Ovary (tissue), 10 donors: ENCODE measurements at places on chromosomes 6 and 20. TPM values are rescaled to one million over a fixed set of nuclear protein-coding genes. Genes with fewer than 3 reads are reported as not detected.
A peak's percentile ranks its signal among the peaks of the same experiment; 100 is the strongest.

- DNase-seq: no peak
Observed at GRCh38 chr20:50734730-50735679, 3.6 kb downstream of the PARD6B start.

- no peak for DNase-seq
Observed at GRCh38 chr6:83488861-83489260, 23.5 kb upstream of the PRSS35 start.

GRCh38 chr6:16292432-16292831, 54.0 kb downstream of the GMPR start:
- no peak for DNase-seq

DNA sequence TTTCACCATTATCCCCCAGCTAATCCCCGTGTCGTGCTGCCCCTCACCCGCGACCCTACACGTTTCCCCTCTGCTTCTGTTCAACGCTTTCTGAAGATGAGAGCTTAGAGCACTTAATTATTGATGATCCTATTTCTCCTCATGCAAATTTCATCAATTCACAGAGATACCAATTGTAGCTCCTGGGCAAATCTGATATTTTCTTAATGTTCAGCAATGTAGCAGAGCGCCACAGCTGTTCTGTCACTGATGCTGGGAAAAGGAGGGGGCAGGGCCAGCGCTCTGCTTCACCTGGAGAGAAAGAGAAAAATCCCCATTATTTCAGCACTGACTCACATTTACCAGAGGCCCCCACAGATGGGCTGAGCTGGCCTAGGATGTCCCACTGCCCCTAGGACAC, 121.2 kb downstream of the TTLL2 start:
- no peak for DNase-seq

GRCh38 chr6:32163559-32164258, 686 bp upstream of the EGFL8 start:
- DNase-seq: no peak

GRCh38 chr6:66153247-66153646, 446.2 kb upstream of the EYS start:
- no peak for DNase-seq

- no peak for DNase-seq
Observed at GRCh38 chr6:56314683-56315523, 67.5 kb upstream of the COL21A1 start.

DNA sequence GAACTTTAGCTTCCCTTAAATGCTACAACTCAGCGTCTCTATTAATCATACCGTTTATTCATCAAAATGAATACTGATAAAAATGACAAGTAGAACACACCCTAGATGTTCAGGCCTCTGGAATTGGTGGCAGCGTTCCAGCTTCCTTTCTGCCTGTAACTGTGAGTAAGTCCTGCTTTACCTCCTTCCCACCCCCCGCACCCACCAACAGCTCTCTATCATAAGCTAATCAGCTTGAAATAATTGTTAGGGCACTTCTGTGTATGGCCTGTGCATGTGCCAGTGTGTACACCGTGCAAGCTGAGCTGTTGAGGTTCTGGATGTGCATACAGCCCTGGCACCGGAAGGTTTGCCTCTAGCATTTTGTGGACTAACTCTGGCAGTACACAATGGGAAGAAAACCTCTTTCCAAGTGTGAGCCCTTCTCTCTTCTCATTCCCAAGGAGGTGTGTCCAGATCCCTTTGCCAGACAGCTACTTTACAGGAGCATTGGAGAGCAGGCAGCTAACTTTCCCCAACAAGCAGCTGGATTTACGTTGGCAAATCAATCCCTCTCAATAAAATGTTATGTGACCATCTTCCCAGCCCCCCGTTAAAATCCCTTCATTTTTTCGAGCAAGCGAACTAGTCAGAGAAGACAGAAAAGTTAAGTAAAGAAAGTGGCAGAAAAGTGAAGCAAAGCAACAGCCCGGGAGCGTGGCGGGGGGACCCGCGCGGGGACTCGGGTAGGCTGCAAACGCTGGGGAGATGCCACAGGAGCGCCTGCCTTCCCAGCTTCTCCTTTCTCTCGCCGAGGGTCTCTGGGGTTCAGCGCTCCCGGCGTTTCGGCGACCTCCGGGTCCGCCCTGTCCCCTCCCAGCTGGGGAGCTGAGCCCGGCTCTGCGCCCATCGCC, 803 bp upstream of the ADGRG6 start:
- no peak for DNase-seq

DNA sequence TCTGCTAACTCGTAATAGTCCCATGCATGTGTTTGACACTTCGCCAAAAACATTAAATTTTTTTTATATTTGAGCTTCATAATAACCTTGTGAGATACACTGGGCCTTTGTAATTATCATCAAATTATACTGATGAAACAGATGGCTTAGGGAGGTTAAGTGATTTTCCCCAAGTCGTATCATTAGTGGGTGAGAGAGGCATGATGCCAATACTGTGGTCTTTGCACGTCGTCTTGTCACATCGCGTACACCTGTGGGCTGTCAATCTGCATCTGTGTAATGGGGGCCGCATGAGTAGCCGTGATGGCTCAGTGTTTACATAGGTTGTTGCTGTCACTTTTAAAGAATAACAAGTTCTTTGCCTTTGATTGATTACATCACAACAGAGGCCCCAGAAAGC, 1.7 kb downstream of the PRL start:
- DNase-seq: no peak

GRCh38 chr6:166435574-166435973, 52.8 kb upstream of the MPC1 start:
- no peak for DNase-seq

GRCh38 chr20:36101192-36101591, 53.3 kb upstream of the EPB41L1 start:
- no peak for DNase-seq

DNA sequence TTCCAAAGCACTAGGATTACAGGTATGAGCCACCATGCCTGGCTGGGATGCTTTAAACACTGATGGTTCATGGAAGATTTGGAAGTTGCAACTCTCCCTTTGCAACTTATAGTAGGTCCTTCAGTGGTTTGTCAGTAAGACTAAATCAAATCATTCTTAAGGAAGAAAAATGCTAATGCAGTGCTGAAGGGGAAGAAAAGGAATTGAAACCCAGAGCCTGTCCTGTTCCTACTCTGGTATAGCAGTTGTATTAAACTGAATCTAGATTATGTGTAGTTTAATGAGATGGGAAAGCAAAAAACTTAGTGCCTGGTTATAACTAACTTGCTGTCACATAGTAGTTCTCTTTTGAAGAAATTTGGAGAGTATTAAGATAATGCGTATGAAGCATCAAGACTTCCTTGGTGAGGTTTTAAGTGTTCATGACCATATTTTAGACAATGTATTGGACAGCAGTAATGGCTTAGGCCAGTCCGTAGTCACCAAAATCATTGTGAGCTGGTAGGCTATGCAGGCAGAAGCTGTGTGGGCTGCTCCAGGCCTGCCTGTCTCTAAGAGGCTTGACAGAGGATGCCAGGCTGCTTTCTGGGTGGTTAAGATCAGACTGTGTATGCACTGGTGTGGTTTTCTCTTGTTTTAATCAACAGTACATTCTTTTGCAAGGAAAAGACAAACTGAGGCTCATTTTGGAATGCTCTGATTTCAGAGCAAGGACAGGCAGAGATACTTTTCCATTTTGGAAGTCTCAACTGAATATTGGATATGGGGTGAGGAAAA, 14.0 kb downstream of the PAQR8 start:
- no peak for DNase-seq

DNA sequence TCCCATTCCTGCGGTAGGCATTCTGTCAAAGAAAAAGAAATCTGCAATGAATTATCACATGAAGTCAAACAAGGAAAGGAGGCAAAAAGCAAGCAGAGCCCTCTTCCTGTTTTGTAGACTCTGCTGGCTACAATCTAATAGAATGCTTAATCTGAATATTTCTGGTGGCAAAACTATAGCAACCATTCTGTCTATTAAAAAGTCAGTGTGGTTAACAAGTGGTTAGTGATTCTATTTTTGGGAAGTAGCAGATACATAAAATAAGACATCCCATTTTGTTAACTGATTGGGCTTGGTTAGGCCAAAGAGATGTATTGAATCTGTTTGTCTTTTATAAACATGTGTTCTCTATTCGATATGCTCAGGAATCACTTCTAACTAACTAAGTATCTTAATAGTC, 442.3 kb downstream of the CDC5L start:
- no peak for DNase-seq

GRCh38 chr6:105746130-105746505, 340.0 kb upstream of the PRDM1 start:
- no peak for DNase-seq

GRCh38 chr6:158573542-158573931, 13.6 kb downstream of the TMEM181 start:
- no peak for DNase-seq

GRCh38 chr20:32636283-32636682, 37.5 kb downstream of the C20orf203 start:
- DNase-seq: peak; percentile 29

DNA sequence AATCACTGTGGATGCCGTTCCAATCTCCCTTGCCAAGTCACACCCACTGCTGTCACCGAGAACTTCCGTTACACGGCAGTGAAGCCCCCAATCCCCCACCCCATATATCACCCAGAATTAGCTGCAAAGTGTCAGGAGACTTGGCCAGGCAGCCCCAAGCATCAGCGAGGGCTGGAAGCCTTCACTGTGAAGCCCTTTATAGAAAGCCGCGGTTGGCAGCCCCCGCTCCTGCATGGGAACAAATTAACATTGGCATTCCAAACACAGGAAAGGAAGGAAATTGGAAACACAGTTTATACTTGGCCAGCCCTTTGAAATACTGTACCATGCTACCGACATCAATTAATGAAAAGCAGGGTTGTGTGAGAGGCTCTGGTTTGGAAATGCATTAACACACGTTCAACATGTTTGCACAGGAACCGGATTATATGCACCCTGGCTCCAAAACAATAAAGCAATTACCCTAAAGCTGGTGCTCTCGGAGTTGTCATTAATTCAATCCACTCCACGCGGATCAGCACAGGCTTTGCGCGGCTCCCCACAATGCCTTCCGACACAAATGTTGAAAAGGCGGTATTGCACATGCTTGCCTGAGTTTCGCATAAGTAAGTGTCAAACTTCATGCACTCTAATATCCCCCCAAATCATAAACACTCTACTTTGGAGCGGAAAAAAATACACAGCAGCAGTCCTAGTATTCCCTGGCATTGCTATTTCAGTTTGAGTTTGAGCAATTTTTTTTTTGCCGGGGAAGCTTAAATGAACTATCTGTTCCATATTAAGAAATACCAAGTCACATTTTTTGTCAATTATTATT, 7.1 kb downstream of the BMP7 start:
- no peak for DNase-seq

DNA sequence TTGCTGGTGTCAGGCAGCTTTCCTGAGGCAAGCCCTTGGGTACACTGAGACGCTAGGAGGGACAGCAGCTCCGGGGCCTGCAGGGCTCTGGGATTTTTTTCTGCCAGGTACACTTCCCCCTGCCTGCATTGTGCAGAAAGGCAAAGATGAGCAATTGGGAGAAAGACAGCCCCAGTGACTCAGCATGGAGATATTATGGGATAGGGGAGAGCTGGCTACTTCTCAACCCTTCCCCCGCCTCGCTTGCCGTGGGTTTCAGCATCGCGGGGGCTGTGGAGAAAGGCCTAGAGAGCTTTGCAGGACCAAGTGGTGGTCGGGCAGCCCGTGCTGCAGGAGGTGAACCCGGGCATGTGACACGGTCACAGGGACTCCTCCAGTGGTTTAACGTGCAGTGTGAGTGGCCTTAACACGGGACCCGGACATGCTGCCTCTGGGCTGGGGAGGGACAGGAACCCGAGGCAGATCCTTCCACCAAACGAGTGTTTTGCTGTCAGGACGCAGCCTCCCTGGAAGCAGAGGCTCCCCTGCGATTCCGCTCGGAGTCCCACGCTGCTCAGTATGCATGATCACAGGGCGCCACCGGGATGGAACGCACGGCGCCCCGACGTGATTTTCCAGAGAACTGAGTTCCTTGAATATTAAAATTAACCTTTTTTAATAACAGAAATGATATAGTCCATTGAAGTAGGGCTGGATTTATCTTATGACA, 139.9 kb downstream of the CDH4 start:
- DNase-seq: no peak

RFX6 gene
- total RNA-seq: not detected

DSE gene
- 40.6 TPM for total RNA-seq

PCED1A gene
- 52.8 TPM for total RNA-seq

SRSF12 gene
- total RNA-seq: 4.8 TPM

MOG gene
- not detected for total RNA-seq

HTR1E gene
- 0.60 TPM for total RNA-seq

IMPG1 gene
- total RNA-seq: not detected

ZNF391 gene
- 6.0 TPM for total RNA-seq

CNR1 gene
- 3.7 TPM for total RNA-seq

NRSN1 gene
- total RNA-seq: not detected

TPX2 gene
- total RNA-seq: 1.4 TPM

LY6G6F gene
- not detected for total RNA-seq

SIRPB1 gene
- 1.9 TPM for total RNA-seq

TSPO2 gene
- total RNA-seq: not detected

BEND3 gene
- 3.0 TPM for total RNA-seq

MAPK13 gene
- 5.6 TPM for total RNA-seq
